ENCODE measurements at places on chromosomes 7 and 10. TPM values are rescaled to one million over a fixed set of nuclear protein-coding genes. Genes with fewer than 3 reads are reported as not detected.

The CARD11 gene
- 7.7 TPM for total RNA-seq

DNA sequence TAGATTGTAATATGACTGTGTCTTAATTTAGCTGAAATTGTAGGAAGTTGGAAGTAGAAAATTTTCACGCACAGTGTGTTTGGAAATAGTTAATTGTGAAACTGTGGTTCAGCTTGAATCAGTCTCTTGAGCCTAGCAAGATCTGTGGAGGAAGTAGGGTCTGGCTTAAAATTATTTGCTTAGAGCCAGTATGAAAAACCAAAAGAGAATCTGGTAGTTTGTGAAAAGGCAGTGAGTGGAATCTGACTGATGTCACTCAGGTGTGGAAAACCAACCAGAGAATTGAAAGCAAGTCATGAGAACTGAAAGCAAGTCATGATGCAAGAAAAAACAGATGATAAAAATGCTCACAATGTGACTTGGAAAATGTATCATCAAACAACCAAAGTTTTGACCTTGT is 11.5 kb downstream of the LIPJ start:
- no peak for DNase-seq
- H3K4me1 ChIP-seq = no peaks in the 10 kb centered on the region
- no peak overlapping the region for H3K27ac ChIP-seq
- H3K4me3 ChIP-seq = no peak overlapping the region

DNA sequence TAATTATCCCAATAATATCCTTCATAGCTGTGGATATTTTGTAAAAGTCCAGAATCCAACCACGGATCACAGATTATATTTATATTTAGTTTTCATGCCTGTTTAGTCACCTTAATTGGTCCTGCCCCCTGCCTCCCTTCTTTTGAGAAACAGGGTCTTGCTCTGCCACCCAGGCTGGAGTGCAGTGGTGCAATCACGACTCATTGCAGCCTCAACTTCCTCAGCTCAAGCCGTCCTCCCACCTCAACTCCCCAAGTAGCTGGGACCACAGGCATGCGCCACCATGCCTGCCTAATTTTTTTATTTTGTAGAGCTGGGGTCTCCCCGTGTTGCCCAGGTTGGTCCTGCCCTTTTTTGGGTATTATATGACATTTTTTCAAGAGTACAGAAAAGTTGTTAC is 129.4 kb downstream of the KAT6B start:
- H3K4me1 ChIP-seq = no peaks in the 10 kb centered on the region
- no peak for DNase-seq
- H3K27me3 ChIP-seq = no peaks in the 10 kb centered on the region

DNA sequence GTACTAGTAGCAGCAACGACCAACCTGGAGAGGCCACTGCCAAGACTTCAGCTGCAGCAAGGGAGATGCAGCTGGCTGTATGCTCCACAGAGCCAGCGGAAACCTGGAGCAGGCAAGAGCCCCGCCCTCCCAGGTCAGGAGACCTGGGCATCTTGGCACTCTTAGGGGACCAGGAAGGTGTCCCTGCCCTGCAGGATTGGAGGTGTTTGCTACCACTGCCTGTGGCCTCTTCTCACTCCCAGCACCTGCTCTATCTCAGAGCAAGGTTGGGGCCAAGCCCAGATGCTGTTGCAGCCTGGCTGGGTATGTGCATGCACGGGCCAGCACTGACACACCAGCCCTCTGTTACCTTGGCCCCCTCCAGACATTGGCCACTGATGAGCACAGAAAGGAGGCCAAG is 1512.8 kb downstream of the REEP3 start:
- H3K27me3 ChIP-seq = no peaks in the 10 kb centered on the region
- no peak for DNase-seq
- H3K27ac ChIP-seq = no peak overlapping the region
- H3K4me3 ChIP-seq = no peak overlapping the region
- no peaks in the 10 kb centered on the region for H3K36me3 ChIP-seq

DNA sequence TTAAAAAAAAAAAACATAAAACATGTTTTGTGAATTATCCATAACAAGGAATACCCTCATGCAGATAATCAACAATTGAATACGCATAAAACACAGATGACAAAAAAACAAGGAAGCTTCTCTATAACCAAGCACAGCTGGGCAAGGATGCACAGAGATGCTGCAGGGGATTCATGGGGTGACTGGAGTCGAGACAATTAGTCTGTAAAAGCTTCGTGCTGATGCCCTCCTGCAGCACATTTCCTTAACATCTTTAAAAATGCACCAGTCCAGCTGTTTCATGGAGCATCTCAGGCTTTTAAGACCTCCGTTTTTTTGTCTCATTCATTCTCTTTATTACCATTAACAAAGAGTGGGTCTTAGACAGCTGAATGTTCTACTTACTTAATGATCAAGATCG is 794.0 kb upstream of the C7orf33 start:
- H3K4me1 ChIP-seq = no peaks in the 10 kb centered on the region
- H3K36me3 ChIP-seq = no peaks in the 10 kb centered on the region
- H3K4me3 ChIP-seq = no peak overlapping the region
- H3K27me3 ChIP-seq = no peaks in the 10 kb centered on the region

DNA sequence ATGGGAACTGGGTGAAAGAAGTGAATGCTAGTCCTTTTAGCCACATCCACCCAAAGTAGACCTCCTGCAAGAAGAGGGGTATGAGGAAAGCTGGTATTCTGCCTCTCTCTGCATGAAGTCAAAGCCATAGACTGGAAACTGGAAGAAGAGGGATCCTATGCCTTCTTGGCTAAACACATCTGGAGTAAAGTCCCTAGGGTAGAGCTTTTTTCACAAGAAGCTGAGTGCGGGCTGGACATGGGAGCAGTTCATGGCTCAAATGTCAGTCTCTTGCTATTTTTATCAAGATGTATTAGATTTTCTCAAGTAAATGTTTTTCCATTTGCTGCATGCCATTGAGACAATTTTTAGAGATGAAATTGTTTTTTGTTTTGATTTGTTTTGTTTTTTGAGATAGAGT is 206.5 kb upstream of the TMEM72 start:
- DNase-seq = no peak
- H3K36me3 ChIP-seq = no peaks in the 10 kb centered on the region
- H3K27me3 ChIP-seq = no peaks in the 10 kb centered on the region
- no peak overlapping the region for H3K27ac ChIP-seq
- H3K4me1 ChIP-seq = no peaks in the 10 kb centered on the region

DNA sequence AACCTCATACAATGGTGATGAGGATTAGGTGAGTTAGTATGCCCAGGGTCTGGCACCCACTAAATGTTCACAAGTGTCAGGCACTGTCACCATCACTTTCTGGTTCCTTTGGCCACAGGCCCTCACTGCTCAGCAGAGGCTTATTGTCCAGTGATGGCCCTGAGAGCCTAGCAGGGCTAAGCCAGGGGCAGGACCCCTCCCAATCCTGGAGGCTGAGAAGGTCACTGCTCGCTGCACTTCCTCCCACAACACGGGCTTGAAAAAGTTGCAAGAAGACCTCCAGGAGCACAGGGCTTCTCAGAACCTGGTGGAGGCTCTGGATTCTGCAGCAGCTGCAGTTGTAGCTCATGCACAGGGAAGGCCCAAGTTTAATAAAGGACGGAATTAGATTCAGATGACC is 48.1 kb downstream of the DRGX start:
- DNase-seq = no peak
- H3K4me3 ChIP-seq = no peak overlapping the region
- H3K4me1 ChIP-seq = no peaks in the 10 kb centered on the region
- H3K27me3 ChIP-seq = no peaks in the 10 kb centered on the region
- no peaks in the 10 kb centered on the region for H3K36me3 ChIP-seq
